Activated CD4-positive, alpha-beta T cell treated with anti-CD3 and anti-CD28 coated beads for 48 hours (primary cell): ENCODE measurements at places on chromosomes 5 and 9.

GRCh38 chr9:69971643-69972449 lies 71.8 kb upstream of the MAMDC2 start:
- DNase-seq = peak; percentile 65

GRCh38 chr5:32325062-32325461 lies 12.3 kb upstream of the MTMR12 start:
- no peak for DNase-seq

DNA sequence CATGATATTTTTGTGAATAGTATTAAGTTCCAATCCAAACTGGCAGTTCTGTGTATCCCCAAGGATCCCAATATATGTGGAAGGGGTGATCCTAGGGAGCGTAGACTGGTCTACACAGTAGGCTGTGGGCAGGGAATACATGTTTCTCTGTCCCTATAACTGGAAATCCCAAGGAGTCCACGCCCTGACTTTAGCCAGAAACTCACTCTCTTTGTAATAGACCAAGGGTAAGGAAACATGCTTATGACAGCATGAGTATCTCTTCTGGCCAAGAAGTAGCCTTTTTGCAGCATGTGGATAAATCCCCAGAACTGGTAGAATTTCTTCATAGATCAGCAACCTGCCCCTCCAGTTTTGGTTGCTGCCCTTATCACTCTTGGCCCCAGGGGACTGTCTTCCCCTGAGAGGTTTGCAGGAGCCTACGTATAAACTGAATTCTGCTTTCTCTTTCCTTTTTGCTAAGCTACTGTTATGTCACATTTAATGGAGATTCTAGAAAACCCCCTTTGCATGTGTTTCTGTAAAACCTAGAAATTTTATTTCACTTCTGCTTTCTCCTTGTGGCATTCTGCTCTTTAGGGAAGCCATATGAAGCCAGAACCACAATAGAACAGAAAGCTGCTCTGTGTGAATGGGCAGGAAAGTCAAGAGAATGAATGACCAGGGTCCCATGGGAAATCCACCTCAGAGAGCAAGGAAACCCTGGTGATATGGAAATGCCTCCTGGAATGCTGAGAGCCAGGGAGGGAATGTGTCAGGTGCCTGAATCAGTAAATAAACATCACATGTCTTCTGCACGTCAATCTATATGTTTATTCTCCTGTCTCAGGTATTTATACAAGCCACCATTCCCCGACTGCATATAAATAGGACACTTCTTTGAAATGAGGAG lies 3.5 kb downstream of the IFNA2 start:
- DNase-seq = no peak

- no peak for DNase-seq
Observed at GRCh38 chr5:2899311-2899710, 147.8 kb upstream of the IRX2 start.

GRCh38 chr9:115524453-115525059 lies 406.6 kb upstream of the TNC start:
- DNase-seq = peak; percentile 10

DNA sequence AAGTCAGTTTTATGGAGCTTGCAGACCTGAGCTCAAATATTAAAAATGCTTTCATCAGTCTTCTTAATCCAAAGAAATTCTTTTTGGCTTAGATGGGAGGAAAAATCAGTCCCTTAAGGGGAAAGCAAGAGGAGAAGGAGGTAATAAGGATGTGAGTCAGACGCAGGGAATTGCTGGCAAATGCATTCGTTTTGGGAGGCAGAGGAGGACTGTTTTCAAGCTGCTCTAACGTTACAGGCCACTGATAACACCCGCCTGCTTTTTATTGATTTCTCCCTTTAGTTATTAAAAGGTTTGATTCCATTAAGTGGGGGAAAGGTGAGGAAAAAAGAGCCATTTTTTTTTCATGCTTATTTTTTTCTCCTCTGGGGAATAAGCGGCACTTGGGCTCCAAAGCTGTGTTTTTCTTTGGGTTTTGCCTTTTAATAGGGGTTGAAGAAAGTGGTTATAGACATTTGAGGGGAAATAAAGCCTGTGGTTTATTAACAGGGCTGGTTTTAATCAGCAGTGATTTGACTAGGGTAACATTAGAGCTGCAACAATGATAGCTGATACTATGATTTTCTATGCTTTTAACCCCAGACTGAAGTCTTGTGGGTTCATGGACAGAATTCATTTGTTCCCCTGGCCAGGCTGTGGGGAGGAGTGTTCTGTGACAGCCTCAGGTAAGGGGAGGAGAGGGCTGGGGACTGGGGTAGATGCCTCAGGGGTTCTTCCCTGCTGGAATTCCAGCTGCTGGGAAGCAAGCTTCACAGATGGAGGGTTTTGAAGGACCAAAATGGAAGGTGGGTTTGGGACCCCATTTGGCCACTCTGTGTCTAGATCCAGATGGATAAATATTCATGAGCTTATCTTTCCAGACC lies 225.2 kb downstream of the GAS1 start:
- DNase-seq = no peak

DNA sequence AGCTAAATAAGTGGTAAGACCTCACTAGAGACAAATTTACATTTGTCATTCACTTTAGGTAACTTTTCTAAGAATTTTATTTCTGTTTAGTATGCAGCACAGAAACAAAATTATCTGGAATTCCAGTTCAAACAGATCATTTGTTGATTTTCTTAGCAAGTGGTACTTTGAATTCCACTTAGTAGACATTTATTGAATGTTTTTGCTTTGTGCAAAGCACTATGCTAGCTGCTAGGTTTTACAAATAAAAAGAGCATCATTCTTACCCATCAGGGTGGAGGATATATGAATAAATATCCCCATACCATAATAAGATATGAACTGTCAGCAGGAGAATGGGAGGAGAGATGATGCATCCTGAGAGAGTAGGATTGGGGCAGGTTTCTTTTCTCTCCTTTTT lies 35.4 kb downstream of the GNG10 start:
- DNase-seq = no peak

DNA sequence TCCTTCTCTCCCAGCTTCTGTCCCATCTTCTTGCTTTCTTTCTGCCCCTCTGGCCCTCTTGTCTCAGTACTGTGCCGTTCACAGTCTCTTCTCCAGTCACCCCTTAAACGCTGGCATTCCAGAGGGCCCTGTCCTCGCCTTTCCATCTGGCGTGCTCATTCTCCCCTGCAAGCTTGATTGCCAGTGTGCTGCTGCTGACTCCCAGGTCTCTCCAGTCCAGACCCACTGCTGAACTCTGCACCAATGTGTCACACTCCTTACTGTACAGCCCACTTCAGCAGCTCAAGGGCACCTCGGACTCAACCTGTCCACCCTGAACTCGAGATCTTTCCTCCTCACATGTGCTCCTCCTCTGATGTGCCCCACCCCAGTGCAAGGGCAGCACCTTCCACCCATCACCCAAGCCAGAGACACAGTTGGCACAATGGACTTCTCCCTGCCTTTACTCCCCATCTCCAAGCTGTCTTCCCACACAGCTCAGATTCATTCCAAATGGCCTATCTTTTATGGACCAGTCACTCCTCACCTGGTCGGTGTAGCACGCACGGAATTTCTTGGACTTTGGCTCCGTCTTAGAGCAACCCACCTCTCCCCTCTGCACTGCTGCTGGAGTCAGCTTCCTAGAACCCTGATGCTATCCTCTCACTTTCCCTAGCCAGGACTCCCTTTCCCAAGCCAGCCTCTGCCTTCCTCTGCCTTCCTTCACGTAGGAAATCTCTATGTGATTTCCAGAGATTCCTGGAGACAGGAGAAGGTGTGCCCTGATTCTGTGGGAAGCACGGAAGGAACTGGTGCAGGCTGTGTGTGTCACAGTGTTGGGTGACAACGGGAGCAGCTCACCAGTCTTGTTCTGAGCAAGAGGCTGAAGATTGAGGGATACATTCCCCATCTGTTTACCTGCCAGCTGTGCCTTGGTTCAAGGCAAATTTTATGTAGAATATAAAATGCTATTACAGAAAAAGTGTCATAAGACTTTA lies 26.0 kb upstream of the SLC2A8 start:
- no peak for DNase-seq

DNA sequence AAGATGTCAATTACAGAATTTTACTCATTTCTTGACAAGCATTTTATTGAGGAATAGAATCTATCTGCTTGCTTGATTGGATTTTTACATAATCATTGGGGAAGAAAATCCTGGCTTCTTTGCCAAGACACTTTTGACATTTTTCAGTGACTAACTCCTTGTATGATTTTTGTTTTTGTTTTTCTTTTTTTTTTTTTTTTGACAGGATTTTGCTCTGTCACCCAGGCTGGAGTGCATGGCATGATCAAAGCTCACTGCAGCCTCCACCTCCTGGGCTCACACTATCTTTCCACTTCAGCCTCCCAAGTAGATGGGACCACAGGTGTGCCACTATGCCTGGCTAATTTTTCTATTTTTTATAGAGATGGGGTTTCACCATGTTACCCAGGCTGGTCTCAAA lies 672.3 kb upstream of the RGMB start:
- no peak for DNase-seq

GRCh38 chr5:26625099-26625498 lies 413.3 kb downstream of the CDH9 start:
- no peak for DNase-seq

GRCh38 chr5:69209602-69210001 lies 20.2 kb downstream of the CENPH start:
- no peak for DNase-seq

DNA sequence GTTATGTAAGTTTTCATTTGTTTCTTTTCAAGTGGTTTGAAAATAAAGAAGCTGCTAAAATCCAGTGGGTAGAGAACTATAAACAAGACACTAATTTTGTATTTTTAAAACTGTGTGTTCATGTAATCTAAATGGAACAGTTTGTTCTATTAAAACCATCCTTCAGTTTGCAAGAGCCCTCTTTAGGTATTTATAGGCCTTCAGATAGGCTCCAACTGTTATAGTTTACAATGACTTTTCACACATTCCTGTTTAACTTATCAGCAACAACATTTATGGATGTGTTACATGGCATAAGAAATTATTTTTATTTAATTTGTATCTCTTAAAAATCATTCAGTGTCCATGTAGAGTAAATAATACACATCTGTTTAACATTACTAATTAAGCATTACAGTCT lies 126.7 kb upstream of the SLCO6A1 start:
- DNase-seq = no peak

DNA sequence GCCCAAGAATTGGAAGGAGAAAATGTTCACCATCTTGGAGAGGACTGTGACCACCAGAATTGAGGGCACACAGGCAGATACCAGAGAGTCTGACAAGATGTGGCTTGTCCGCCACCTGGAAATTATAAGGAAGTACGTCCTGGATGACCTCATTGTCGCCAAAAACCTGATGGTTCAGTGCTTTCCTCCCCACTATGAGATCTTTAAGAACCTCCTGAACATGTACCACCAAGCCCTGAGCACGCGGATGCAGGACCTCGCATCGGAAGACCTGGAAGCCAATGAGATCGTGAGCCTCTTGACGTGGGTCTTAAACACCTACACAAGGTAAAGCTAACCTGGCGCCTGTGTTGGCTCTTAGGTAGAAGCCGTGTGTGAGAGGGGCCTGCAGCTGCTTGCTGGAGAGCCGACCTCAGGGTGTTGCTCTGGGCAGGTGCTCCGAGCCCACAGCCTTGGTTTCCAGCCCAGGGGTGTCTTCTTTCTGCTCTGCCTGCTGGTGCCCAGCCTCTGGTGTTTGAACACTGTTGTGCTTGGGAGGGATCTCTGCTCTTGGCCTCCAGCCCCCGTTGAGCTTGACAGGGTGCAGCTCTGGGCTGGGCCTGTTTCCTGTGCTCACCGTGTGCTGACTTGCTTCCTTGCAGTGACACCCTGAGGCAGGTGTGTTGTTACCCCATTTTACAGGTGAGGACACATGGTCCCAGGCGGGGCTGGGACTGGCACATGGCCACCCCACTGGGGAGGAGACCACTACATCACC lies 10.9 kb downstream of the EXOC3 start:
- DNase-seq = no peak

- no peak for DNase-seq
Observed at GRCh38 chr9:71766663-71767062, 1.6 kb downstream of the CEMIP2 start.

DNA sequence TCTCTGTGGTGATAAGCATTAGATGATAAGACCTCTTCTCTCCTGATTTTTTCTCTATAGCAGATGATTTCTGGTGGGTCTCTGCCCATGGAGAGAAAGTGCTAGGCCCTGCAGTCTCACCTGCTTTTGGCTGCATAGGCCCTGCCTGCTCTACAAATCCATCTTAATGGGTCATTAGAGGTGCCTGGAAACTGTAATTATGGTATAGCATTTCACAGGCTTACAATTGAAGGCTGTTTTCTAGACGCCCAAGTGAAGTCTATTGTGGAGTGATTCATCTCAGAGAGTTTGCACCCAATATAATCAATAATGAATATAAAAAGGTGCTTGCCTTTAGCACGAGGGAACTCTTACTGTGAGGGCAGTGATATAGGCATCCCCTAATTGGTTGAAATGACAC lies 33.8 kb downstream of the NEUROG1 start:
- no peak for DNase-seq

DNA sequence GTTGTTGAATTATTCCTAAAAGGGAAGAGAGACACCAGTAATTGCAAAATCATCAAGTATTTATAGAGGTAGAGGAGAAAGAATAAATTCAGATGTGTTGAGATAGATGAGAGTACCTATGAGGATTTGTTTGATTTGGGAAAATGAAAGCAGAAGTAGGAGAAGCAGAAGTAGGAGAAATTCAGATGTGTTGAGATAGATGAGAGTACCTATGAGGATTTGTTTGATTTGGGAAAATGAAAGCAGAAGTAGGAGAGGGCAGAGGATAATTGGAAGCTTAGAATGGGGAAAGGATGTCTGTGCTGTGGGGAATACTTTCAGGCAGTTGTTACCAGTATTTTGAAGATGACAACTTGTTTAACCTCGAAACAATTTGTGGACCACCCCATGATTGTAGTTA lies 35.1 kb upstream of the ZCCHC7 start:
- no peak for DNase-seq

GRCh38 chr9:85479305-85479704 lies 262.4 kb downstream of the AGTPBP1 start:
- no peak for DNase-seq

DNA sequence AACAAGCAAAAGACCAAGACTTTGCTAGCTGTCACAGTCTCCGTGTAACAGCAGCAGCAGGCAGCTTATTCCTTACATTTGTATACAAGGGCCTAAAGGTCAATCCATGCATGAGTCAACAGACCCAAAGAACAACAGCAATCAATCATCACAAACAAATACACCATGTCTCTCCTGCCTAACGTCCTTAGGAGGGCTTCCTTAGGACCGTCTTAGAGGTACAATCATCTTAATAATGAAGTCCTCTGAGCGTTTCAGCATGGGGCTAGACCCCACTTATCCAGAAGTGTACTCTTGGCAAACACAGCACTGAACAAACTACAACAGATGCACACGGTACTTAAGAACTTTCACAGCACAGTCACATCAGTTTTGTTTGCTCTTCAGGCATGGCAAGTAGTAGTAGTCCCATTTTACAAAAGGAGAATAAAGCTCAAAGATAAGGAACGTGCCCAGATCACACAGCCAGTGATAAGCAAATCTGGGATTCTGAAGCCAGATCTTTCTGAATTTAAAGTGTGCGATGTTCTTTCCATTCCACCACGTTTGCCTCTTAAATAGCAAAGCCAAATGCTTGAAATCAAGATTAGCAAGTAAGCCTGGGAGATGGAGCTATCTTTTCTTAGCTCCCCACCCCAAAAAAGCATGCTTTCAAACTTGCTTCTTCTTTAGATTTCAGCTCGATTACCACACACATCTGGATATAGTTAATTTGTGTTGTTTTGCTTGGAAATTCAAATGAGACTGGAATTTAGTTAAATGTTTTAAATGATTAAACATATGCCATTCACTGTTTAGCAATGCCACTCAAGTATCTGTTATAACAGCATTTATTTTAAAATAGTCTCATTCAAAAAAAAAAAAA lies 24.2 kb downstream of the PSMB7 start:
- DNase-seq = no peak
